ENCODE measurements at places on chromosomes 12 and 14.

GRCh38 chr12:59066445-59066844, 146.1 kb upstream of the LRIG3 start:
- no peak for DNase-seq

- no peak for DNase-seq
Observed at GRCh38 chr14:21915826-21916225, 242.2 kb upstream of the OR4E1 start.

DNA sequence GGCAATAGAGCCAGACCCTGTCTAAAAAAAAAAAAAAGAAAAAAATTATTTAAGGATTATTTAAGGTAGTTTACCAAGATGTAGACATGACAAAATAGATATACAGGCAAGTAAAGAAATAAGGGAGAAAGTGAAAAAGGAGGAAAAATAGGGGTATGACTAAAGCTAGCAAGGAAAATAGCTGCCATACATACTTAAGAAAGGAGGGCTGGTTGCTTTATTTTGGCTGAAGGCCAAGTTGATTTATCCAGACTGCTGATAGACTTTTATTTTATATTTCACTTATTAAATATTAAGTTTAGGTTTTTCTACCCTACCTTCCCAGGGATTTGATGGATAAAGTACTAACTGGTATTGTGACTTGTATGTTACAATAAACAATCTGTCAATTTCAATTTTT, 8.3 kb upstream of the AEBP2 start:
- DNase-seq = no peak

DNA sequence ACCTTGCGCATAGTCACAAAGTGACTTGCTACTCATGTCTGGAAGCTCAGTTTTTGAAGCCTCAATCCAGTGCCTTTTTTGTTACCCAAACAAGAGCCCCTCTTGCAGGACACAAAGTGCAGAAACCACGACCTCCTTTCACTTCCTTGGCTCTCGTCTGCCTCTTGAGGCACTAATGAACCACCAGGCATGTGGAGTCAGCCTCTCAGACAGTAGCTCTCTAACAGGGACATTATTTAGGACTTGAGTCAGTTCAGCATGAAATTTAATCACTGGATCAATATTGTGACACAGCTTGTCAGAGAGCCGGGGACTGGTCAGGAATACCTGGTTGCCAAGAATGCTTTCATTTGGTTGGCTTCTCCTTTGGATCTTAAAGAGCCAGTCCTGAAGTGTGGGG, 46.7 kb downstream of the HSPB8 start:
- no peak for DNase-seq

DNA sequence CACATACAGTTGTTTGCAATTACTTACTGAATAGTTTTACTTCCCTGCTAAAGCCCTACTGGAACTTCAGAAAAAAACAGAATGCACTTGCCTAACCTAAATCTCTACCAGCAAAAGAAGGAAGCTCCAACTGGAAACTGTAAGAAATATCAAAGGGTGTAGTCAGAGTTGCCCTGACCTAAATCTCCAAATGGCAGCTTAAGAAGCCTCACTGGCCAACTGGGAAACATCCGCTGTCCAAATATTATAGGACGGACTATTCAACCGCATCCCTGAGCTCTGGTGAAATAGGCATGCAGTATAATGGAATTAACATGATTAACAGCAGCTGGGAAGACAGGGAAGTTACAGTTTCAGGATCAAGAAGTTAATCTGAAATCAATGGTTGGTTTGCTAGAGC, 24.3 kb downstream of the ANAPC7 start:
- DNase-seq = no peak

DNA sequence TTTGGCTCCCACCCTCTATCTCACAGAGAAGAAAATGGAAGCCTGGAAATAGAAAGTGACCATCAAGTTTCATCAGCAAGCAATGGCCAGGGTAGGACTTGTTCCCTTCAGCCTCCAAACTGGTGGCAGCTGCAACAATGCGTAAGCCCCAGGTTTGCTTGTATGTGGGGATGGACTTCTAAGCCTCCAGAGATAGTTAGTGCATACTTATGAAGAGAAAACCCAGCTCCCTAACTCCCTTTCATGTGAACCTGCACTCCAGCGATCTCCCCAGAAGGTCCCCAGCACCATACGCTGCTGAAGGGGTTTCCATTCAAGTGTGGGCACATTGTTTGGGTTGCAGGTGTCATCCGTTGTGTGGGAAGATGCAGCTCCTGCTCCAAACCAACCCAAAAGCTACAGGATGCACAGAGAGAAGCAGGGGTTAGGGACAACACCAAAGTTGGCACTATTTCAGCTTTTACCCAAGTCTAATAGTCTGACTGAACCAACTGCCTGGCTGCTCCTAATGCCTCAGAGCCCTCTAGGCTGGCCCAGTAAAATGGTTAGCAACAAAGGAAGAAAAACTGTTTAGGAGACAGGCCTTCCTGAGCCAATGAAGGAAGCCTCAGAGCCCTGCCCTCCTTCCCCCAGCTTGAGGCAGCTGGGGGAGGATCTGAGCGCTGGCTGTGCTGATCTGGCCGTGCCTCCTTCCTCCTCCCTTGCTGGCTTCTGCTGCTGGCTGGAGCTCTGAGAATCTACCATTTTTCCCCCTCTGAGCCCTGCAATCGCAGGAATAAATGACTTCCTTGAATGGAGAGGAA, 12.3 kb downstream of the ZFP36L1 start:
- DNase-seq = peak; percentile 77

DNA sequence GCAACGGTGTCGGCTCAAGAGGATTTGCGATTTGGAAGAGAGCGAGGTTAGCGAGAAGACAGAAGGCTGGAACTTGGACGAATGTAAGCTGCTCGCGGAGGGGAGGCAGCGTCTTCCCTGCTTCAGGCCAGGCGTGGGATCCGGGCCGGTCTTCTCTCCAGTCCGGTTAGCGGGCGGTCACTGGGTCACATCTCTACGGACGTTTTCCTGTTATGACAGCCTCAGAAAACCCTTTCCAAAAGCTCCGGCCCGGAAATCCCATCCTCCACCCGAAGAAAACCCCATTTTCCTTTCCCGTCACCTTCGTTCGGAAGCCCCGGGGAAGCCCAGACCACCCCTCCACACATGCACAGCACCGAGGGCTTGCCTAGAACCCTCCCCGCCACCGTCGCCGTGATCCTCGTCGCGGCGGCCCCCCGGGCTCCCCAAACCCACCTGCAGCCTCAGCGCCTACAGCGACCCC, 268 bp downstream of the NDUFB1 start:
- peak; percentile 68 for DNase-seq

- DNase-seq = no peak
Observed at GRCh38 chr14:71625891-71626701, 306.1 kb upstream of the RGS6 start.
